ENCODE measurements at places on chromosomes 5 and 9.
A peak's percentile ranks its signal among the peaks of the same experiment; 100 is the strongest.

- no peak for DNase-seq
Measured at GRCh38 chr5:125200866-125201373, 454.5 kb upstream of the ZNF608 start.

GRCh38 chr9:36485647-36486328 is 85.7 kb upstream of the RNF38 start:
- DNase-seq = no peak

DNA sequence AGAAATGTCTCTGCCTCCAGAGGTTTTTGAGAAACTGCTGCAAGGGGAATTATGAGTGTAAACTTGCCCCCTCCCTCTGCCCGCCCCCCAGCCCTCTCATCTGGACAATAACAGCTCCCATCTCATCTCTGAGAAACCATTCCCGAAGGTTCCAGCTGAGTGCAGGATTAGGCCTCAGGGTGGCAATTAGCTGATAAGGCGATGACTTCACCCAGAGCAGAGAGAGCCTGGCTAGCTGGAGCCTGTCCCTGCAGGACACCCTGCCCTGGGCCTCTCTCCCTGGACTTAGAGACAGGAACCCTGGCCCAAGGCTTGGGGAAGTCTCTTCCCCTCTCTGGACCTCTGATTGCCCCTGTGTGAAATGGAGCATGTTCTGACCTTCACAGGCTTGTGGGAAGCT is 45.7 kb upstream of the HAND1 start:
- peak; percentile 48 for DNase-seq

GRCh38 chr9:16461137-16461840 is 409.2 kb downstream of the BNC2 start:
- no peak for DNase-seq

- DNase-seq = no peak
Measured at GRCh38 chr5:31133488-31133887, 60.0 kb upstream of the CDH6 start.

DNA sequence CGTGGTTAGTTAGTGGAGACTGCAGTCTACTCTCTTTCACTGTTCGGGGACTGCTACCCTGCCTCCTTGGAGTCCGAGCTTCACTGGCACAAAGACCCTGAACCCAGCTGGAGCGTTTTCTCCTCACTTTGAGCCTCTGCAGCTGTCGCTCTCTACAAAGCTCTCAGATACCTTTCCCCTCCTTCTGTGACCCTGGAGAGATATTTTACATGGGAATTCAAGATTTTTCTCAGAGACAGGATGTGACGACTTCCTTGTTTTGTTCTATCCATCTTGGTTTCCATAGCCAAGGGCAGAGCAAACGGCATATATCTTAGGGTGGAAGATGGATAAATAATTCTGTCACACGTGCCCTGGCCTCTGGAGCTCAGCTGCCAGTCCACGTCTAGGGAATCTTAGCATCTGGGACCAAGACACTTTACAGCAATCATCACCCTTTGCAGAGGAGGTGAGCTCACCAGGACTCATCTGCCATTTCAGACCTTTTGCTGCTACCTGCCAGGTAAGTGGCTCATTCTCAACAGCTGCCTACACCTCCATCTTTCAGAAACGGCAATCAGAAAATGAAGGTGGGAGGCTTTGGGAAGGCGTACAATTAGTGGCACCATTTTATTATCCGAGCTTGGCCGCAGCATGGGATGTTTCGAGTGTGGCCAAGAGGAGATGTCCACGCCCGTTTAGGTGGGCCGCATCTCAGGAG is at the start of gene BTNL9:
BTNL9 (plus strand) TSS at position 336 of the 700 bp plus-strand sequence. CDS start 5,224 bp downstream, outside the sequence.
- no peak for DNase-seq

GRCh38 chr5:135739383-135739981 is 95.0 kb upstream of the SLC25A48 start:
- no peak for DNase-seq

DNA sequence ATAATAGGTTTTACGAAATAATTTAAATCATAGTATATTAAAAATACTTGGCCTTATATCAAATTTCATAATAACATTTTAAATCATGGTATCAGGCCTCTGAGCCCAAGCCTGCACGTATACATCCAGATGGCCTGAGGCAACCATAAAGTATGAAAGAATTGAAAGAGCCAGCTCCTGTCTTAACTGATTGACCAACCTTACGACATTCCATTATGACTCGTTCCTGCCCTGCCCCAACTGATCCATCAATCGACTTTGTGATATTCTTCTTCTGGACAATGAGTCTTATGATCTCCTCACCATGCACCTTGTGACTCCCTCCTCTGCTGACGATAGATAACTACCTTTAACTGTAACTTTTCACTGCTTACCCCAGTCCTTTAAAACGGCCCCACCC is 545.0 kb downstream of the MTRR start:
- DNase-seq = no peak

- peak; percentile 17 for DNase-seq
Measured at GRCh38 chr5:10705747-10706146, 55.3 kb downstream of the DAP start.

- DNase-seq = no peak
Measured at GRCh38 chr5:176774216-176775171, 35.9 kb upstream of the UNC5A start.

- no peak for DNase-seq
Measured at GRCh38 chr9:37438359-37438758, 15.9 kb downstream of the GRHPR start.

Data from Caco-2 (cell line).